ENCODE measurements at places on chromosomes 5 and 9.

DNA sequence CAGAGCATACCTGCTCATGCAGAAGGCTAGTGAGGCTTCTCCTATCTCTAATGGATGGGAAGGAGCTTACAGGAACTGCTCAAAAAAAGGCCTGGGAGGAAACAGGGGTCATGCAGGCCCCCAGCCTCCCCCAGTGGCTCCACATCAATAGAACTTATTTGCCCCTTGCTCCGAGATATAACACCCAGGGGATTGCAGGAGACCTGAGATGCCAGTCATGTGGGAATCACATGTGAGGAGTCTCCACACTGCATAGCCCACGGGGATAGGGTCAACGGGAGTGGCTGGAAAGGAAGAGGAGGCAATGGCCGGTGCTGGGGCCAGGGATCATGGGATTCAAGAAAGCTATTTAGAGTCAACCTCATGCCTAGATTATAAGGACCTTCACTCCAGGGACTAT lies 76.2 kb downstream of the NRG2 start:
- no peak for DNase-seq

DNA sequence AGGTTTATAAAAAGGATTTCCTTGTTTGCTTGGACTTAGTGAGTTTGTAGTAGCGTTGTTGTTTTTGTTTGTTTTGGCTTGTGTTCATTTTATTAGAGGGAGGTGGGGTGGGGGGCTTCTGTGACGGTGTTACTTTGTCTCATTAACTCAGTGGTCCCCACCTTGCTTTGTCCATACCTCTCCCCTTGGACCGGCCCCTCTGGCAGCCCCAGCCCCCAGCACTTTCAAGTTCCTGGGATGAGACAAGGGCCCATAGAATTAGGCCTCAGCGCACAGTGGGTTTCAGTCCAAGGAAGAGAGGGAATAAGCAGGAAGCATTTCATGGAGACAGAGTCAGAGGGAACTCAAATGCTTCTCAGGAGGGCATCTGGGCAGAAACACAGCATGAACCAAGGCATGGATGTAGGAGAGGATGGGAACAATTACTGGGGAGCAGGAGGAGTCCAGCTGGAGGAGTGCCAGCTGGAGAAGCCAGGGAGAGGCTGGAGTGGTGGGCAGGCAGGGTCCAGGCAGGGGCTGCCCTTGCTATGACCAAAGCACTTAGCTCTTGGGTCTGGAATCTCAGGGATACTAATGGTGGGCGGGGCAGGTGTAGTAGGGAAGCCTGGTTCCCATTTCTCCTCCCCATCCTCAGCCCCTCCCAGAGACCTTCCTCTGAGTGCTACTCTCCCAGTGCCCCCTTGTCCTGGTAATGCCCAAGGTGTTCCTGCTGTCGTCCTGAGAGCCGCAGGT lies 23.5 kb upstream of the ENHO start:
- DNase-seq = no peak

- DNase-seq = no peak
Measured at GRCh38 chr9:7936996-7937395, 137.4 kb upstream of the DMAC1 start.

GRCh38 chr5:172913117-172913850 lies 45.9 kb upstream of the RPL26L1 start:
- no peak for DNase-seq

- no peak for DNase-seq
Measured at GRCh38 chr5:120550358-120550757, 86.3 kb downstream of the PRR16 start.
